Neural crest cell (in vitro differentiated cells): ENCODE measurements at places on chromosomes 4 and X.
A peak's percentile ranks its signal among the peaks of the same experiment; 100 is the strongest.

GRCh38 chr4:121562811-121563210, 134.0 kb downstream of the ANXA5 start:
- DNase-seq, result no peak
- no peak overlapping the region for H3K4me3 ChIP-seq
- H3K4me1 ChIP-seq, result no peaks in the 10 kb centered on the region
- H3K27me3 ChIP-seq, result no peaks in the 10 kb centered on the region

GRCh38 chrX:97446298-97446882, 562.7 kb downstream of the RPA4 start:
- no peak overlapping the region for H3K4me3 ChIP-seq
- H3K4me1 ChIP-seq, result peaks cover 69% of the 10 kb centered on the region
- H3K27me3 ChIP-seq, result no peaks in the 10 kb centered on the region
- no peak overlapping the region for H3K27ac ChIP-seq

- H3K27me3 ChIP-seq, result peaks cover 7% of the 10 kb centered on the region
- peak within 1 kb of the TSS; percentile 94 for H3K27ac ChIP-seq
- peak; percentile 44 for DNase-seq
- peak within 1 kb of the TSS; percentile 80 for H3K4me3 ChIP-seq
These were observed at the start of gene RENBP for GRCh38 chrX:153944140-153944799. Gene RENBP, minus strand, starts transcription at chrX:153944643. Its CDS starts 33 bp downstream, at chrX:153944610.

GRCh38 chr4:21795091-21795490, 153.5 kb downstream of the KCNIP4 start:
- no peaks in the 10 kb centered on the region for H3K36me3 ChIP-seq
- no peak overlapping the region for H3K27ac ChIP-seq
- no peak for DNase-seq
- no peaks in the 10 kb centered on the region for H3K4me1 ChIP-seq
- no peak overlapping the region for H3K4me3 ChIP-seq
